ENCODE measurements at places on chromosomes 5 and 9.
A peak's percentile ranks its signal among the peaks of the same experiment; 100 is the strongest.

GRCh38 chr9:111965566-111966019, 69.0 kb downstream of the UGCG start:
- DNase-seq, result no peak

- no peak for DNase-seq
Measured at GRCh38 chr5:20041326-20042274, 53.6 kb upstream of the CDH18 start.

DNA sequence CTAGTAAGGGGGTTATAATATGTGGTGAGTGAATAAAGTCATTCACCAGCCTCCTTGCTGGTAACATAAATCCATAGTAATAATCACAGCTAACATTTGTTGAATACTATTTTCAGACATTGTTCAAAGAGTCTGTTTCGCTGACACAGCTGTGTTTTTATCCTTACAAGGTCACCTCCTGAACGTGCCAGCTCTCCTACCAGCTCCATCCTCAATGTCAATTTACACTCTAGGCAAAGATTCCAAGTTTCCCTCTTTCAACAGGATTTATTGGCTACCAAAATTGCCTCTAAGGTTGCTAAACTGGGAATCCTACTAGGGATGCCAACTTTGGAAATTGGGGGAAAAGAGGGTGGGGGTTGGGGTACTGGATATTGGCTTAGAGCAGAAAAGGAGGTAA, 30.7 kb upstream of the SMC5 start:
- no peak for DNase-seq

GRCh38 chr5:167947306-167947705, 344.1 kb upstream of the WWC1 start:
- DNase-seq, result no peak

DNA sequence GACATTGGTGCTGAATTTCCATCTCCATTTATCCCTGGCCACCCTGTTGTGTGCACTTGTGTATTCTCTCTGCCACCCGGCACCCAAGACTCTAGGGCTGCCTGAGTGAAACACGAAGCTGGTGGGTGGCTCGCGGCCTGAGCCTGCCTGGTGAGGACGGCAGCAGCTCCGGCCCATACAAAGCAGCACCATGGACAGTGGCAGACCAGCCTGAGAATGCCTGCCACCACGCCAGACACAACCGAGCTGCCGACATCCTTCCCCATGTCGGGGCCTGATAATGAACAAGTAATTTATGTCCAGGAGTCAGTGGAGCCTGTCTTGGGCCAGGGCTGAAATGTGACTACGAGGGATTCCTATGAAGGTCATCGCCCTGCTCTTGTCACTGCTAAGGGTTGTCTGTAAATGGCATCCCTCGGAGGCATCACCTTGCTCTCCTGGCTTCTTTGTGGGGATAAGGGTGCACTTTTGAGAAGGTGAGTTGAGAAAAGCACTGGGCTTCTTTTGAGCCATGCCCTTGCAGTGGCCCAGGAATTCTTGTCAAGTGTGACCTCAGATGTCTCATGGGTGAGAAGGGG, 175.7 kb downstream of the MELK start:
- no peak for DNase-seq

DNA sequence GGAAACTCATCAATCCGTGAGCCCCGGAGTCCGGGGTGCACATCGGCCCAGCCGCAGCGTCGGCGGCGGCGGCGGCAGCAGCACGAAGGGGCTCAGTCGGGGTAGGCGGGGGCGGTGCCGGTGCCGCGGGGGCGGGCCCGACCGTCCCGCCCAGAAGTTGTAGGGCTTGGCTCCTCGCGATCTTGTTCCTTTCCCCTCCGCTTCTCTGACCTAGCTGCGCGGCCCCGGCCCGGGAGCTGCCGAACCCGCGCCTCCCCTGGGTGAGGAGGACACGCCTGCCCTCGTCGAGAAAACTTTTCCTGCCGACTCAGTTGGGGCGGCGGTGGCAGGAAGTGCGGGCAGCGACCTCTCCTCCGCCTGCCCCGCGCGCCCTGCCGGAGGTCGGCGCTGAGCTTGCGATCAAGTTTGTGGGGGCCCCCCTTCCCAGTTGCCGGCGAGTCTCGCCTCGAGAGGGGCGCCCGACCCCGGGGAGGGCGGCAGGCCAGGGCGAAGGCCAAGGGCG, at the start of gene MAN2A1:
Gene MAN2A1 (plus strand): TSS at position 188 of the 502 bp plus-strand sequence. CDS start 491 bp downstream, outside the sequence.
- peak; percentile 74 for DNase-seq

DNA sequence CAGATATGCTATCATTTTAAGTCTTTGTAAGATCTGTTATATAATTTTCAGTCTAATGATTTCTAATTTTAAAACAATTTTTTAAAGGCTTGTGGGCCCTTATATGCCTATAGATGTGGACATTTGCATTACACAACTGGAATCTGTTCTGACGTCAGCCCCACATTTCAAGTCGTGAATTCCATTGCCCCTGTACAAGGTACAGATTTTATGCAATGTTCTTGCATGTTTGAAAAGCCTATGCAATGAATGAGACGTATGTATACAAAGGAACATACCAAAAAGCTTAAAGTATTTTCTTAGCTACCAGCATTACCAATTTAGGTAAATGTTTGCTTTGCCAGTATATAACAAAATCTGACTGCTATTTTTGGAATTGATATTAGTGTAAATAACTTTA, 77.2 kb downstream of the ITGA1 start:
- DNase-seq, result no peak

- no peak for DNase-seq
Measured at GRCh38 chr9:113255438-113255837, 19.9 kb downstream of the CDC26 start.

GRCh38 chr5:157930710-157931109, 71.8 kb upstream of the CLINT1 start:
- DNase-seq, result no peak

GRCh38 chr5:33507426-33507825, 66.7 kb downstream of the TARS1 start:
- DNase-seq, result no peak

- no peak for DNase-seq
Measured at GRCh38 chr5:179802207-179802883, 4.3 kb downstream of the MGAT4B start.

DNA sequence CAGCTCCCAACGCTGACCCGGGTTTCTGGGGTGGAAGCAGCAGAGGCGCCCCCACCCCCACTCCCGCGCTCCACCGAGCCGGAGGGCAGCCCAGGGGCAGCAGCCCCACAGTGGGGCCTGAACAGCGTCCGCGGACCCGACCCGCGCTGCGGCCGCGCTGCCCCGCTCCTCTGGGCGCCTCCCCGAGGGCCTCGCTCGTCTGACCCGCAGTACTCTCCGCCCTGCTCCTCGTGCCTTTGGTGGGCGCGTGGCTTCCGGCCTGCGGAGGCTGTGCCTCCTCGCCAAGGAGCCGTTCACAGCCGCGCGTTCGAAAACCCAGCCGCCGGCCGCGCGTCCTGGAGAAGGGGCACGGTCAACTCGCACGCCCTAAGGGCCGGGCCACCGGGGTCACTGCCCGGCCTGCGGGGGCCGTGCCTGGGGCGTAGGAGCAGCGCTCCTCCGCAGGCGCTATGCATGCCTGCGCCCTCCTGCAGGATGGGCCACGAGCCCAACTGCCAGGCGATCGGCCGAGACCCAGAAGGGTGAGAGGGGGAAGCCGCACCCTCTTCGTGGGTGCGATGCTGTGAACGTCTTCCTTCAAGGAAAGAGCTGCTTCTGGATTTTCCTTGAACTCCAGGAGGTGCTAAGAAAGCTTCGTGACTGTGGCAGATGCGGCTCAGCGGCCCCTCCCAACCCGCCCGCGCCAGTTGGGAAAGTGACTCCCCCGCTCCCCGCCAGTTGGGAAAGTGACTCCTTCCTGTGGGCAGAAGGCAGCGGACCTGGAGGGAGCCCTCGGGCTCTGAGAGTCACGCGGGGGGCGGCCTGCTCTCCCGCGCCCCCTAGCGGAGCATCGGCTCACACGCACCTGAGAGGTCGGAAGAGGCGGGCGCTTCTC, 82.7 kb downstream of the HSD17B3 start:
- DNase-seq, result peak; percentile 3

DNA sequence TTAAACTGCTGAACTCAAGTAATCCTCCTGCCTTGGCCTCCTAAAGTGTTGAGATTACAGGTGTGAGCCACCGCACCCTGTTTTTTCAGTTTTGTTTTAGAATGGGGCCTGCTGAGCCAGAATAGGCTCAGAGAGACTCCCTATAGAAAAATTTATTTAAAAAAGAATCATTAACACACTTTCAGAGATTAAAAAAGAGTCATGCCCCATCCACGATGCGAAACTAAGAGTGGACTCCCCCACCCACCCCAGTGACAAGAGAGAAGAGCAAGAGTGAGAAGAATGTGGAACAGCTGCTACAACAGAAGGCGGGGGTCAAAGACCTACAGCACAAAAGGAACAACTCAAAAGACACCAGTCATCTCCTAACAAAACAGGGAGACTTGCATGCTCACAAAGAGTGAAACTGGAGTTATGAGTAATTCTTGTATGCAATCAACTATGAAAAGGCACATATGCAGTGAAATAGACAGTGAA, 47.2 kb downstream of the GLDC start:
- peak; percentile 16 for DNase-seq

DNA sequence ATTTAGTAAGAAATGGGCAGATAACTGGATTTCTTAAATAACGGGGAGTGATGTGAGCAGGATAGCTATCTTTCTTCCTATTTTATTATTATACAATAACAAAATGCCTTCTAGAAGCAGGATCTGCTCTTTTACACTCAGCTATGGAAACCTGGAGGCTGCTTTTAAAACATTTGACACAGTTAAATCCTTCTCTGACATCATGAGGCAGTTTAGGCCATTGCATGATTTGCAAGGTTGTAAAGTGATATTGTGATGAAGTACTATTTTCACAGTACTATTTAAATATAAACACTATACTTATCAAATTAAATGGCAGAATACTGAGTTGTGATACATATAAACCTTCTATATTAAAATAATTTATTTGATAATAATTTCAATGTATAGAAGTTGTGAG, 93.9 kb downstream of the ZSWIM6 start:
- DNase-seq, result no peak

GRCh38 chr5:131939690-131940345, 5.6 kb downstream of the MEIKIN start:
- DNase-seq, result no peak

DNA sequence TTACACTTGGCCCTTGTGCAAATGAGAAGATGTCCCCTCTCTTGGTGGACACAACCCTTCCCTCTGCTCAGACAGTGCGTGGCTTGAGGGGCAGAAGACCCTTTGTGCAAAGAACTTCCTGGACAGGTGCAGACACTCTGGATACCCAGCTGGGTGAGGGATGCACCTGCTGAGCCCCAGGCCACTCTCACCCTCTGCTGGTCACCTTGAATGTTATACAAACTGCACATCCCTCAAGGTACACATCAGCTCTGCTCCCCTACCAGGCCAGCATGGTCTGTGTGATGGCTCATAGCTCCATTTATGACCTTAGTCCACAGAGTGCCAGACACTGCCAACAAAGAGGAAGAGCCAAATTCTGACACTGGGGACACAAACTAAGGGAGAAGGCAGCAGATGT, 3.1 kb upstream of the DIRAS2 start:
- no peak for DNase-seq

DNA sequence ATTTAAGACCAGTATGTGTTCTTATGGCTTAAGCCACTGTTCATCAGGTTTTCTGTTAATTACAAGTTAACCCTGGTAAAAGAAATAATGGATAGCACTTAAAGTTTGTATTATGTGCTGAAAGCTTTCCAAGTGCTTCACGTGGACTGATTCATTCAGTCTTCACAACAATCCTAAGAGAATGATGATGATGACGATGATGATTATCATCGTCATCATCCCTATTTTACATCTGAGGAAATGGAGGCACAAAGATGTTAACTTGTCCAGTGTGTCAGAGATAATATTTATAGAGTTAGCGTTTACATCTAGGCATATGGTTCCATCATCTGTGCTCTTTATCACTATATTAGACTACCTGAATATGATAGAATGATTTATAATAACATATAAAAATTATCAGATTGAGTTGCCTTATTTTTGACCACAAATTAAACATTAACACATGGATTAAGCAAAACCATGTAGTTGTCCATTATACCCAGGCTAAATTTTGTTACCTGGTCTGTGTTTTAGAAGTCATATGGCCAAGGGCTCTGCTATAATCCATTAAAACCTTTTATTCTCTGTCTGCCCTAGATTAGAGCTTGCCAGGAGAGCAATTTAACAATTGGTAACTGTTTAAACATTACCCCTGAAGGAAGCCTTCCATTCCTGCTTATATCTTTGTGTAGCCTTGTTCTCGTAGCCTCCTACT, 102.3 kb upstream of the MAP3K1 start:
- no peak for DNase-seq

GRCh38 chr9:19445452-19445851, 36.6 kb downstream of the ACER2 start:
- no peak for DNase-seq

DNA sequence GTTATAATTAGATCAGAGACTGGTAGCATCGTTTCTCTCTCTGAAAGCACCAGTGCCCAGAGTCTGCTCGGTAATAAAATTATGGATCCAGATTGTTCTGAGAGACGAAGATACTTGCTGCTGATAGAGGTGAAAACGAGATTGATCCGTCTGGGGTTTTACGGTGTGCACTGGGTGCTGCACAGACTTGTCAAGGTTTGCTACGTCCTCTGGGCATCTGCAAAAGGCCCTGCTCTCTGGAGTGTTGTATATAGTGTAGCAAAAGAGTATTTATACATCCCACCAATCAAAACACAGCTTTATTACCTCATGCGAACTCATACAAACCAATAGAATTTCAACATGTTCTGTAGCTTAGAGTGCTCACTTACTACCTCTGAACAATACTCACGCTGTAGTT, 219.3 kb downstream of the PBX3 start:
- DNase-seq, result no peak

DNA sequence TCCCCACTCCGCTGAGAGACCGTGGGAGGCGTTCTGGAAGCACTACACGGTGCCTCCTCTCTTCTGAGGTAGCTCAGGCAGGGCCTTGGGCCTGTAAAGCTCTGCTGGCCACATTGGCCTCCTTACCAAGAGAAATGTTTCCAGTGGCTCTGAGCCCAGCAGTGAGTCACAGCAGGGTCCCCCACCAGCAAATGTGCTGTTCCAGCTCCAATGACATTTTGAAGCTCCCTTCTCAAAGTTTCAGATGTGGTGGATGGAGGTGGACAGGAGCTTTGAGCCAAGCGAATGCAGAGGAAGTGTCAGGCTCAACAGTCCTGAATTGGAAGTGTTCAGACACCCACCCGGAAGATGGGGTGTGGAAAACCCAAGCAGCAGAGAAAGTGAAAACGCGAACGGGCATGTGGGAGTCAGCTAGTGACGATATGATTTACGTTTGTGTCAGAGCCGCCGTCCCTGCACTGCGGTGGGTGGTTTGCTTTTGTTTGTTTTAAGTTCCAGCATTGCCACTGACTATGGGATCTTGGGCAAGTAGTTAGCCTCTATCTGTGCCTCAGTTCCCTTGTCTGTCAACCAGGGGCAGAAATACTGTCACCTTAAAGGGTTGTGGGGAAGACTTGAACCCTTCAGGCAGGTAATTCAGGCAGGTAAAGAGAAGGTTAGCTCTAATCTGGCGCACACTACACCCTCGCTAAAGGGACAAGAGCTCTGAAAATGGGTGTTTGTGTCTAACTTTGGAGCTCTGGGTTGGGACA, 38.2 kb downstream of the C5orf15 start:
- DNase-seq, result peak; percentile 74

DNA sequence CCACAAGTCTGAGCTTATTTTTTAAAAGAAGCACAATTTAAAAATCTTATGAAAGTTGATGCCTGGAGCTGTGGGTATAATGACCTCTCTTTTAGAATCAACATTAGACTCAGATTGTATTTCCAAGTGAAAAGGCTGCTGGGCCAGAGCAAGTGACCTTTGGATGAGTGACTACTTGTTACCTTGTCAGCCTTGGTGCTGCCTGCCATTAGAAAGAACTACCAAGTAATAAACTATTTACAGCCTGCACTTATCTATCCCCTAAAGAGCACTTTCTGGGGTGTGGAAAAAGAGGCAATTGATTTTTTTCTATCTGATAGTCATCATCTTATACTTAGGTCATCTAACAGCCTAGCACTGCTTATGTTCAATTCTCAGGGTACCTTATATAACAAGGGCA, 134.9 kb upstream of the FBXL17 start:
- DNase-seq, result no peak
